Activated CD4-positive, alpha-beta T cell treated with anti-CD3 and anti-CD28 coated beads for 4 hours (primary cell): ENCODE measurements at places on chromosomes 16 and 17.

- DNase-seq = no peak
These were observed 1418.8 kb downstream of the CDH11 start for GRCh38 chr16:63702981-63703590.

DNA sequence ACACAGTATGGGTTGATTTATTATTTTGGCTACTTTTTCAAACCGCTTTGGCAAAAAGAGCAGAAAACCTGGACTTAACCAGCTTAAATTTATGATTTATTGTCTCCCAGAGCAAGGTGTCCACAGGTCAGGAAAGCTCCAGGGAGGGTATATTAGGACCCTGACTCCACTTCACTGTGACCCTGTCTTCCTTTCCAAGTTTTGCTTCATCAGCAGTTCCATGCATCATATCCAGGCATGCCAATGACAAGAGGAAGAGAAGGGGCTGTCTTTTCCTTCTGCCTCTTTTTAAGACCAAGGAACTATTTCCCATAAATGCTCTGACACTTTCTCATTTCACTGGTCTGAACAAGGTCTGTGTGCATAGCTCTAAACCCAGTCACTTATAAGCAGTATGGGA lies 316.8 kb downstream of the CA10 start:
- DNase-seq = no peak

DNA sequence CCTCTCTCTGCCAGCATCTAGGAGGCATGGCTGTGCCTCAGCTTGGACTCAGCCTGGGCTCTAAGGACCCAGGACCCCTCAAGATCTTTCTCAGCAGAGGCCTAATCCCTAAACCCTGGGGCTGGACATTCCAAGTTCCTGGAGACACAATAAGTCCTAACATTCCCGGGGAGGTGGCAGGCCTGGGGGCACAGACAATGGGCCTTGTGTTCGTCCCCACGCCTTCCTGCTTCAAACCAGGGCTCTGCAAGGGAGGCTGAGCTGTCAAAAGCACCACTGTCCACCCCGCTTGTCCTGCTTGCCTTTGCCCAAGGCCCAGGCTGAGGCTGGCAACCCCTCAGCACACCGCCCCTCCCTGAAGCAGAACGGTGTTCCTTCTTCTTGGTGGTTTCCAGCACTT lies 13.7 kb downstream of the SDK2 start:
- no peak for DNase-seq

GRCh38 chr17:38897176-38897575 lies 27.3 kb downstream of the LASP1 start:
- no peak for DNase-seq

DNA sequence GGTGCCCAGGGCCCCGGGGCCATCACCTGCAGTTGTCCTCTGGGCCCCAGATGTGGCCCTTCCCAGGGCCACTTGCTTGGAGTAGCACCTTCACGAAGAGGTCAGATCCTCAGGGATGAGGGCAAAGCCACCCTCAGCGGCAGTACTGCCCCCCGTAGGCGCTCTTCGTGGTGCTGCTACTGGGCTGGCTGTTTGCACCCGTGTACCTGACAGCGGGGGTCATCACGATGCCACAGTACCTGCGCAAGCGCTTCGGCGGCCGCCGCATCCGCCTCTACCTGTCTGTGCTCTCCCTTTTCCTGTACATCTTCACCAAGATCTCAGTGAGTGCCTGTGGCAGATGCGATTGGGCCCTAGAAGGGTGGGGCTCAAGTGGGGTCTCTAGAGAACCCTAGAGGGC lies 2.6 kb downstream of the SLC5A2 start:
- DNase-seq = no peak

DNA sequence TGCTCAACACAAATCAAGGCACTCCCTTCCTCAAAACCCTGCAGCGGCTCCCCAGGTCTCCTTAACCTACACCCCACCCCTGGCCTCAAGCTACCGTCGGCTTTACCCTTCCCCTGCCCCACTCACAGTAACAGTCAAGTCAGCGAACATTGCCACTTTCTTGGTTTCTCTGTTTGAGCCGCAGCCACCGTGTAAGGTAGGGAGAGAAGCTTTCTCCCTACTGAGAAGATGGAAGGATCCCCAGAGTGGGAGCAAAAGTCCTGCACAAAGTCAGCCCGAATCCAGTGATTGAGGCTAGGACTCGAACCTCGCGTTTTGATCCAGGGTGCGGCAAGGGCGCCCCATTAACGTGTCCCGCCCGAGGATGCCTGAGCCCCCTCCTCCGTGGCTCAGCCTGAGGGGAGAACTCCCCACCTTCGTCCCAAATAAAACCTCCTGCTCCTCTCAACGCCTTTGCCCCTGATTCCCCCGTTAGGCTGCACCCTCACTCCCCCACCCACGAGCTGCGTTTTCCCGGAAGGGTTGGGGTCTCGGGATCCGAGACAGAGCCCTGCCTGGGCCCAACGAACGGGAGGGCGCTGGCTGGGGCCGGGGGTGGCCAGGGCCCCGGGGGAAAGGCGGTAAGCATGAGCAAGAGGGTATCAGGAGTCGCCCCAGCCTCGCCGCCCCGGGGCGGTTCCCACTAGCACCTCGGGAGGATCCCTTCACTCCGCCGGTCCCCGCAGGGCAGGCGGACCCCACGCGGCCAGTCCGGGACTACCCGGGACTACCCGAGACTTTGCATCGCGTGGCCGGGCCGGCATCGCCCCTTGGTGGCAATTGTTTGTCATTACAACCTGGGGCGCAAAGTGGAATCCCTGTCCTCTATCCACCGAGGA lies 9.9 kb upstream of the NAGS start:
- peak; percentile 59 for DNase-seq

DNA sequence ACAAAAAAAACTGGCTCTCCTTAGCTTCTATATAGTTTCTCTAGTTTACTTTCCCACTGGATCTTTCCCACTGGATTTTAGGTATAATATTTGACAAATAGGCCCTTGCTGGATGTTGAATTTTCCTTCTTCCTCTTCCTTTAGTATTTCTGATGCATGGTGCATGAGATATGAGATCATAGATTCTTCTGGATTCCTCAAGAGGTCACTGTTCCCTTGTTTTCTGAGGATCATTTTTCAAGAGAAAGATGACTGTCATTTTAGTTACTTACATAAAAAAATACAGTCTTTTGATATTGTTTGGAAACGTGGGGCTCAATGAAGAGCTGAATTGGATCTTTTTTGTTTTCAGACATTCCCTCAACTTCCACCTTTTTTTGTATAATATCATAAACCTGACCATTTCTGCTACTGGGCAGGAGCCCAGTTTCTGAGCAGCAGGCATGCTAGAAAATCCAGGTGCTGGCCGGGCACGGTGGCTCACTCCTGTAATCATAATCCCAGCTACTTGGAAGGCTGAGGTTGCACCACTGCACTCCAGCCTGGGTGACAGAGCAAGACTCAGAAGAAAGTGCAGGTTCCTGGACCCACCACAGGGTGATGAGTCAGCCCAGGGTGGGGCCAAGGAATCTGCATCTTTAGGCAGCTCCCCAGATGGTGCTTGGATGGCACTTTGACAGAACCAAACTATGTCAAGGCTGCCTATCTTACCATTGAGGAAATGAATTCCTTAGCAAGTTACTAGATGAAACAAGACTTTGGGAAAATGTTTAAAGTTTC lies 70.3 kb downstream of the SDR42E1 start:
- DNase-seq = no peak

DNA sequence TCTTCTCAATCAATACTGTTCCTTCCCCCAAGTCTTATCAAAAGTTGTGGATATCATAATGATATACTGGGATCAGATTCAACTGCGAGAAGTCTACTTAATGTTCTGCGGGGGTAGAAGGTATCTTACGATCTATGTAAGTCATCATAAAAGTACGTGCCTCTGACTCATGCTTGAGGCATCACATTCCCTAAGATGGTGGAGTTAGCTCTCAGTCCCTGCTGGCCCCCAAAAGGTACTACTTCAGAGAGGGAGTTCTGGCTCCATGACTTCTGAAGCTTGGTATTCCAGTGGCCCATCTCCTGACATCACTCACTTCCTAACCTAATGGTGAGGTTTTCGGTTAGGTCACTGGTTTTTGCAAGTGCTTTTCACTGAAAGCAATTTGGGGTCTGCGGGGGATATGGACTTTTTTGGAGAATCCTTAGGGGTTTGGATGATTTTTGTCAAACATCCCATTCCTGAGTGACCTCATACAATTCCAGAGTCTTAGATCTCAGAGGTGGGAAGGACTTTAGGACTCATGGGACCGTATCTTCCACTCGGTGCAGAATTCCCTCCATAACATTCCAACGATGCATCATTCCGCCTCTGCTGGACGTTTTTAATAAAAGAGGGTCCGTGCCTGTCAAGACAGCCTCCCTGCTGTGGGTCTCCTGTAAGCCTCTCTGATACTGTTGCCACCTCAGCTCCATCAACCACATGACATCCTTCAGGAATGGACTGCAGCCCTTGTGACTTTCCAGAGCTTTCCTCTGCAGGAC lies 74.3 kb downstream of the DYNLRB2 start:
- DNase-seq = no peak

DNA sequence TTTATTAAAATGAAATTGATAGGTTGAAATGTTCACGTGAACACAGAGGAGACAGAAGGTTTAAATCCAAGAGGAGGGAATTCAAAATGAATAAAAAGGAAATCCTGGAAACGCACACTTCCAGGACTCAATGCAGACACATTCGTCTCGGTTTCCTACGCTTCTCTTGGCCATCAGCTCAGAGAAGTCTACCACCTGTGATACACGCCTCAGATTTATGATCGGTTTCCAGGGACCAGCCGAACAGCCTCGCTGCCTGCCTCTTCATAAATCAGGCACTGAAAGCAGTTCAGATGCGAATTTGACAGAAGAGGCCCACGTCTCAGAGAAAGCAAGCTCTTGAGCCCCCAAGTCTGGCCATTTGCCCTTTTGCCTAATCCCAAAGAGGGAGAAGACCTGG lies 125.5 kb upstream of the IRX3 start:
- no peak for DNase-seq

DNA sequence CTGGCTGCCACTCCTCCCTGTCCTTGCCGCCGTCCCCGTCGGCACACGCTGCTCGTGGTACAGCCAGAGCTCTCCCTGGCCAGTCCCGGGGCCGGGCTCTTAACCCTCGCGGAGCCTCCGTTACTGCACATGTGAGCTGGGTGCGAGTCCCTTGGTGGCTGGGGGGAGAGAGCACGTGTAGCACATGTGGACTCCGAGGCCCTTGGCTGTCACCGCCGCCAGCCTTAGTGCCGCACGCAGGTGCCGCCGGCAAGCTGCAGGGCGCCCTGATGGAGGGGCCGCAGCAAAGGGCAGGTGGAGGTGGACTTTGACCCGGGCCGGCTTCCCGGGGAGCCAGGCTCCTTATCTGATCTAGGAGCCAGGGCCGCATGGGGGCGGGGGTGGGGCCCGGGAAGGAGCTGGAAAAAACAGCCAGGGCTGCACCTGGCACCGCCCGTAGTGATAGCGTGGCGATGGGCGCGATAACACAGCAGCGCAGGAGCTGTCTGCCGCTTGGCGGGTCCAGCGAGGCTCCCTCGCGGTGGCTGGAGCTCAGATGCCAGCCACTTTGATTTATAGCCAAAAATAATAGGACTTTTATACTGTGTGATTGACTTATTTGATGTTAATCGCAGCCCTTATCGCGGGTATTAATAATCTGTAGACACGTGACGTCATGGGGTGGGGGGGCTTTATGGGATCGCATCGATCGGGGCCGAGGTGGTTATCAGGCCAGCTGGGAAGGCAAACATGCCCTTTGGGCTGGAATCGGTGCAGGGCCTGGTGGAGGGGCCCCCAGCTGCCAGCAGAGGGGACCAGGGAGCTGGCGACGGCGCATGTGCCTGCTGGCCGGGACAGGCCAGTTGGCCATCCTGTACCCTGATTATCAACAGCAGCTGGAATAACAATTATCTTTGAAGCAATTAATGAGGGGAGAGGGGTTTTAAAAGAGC lies 35.1 kb downstream of the ZFPM1 start:
- DNase-seq = no peak

- no peak for DNase-seq
These were observed 97.6 kb upstream of the CBX4 start for GRCh38 chr17:79936641-79937381.

DNA sequence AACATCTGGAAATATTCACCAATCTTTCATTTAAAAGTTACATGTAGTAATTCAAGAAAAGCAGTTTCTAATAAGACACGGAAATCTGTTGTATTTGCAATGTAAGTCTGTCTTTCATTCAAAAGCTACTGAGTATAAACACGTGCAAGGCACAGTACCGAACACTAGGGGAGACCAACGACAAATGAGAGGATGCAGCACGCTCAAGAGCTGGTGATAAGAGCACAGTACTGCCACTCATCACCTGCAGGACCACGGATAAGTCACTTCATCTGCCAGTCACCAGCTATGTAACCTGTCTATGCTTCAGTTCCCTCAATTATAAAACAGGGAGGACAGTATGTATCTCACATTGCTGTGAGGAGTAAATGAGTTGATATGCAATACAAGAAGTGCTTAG lies 67.1 kb downstream of the CLEC18A start:
- peak; percentile 8 for DNase-seq

DNA sequence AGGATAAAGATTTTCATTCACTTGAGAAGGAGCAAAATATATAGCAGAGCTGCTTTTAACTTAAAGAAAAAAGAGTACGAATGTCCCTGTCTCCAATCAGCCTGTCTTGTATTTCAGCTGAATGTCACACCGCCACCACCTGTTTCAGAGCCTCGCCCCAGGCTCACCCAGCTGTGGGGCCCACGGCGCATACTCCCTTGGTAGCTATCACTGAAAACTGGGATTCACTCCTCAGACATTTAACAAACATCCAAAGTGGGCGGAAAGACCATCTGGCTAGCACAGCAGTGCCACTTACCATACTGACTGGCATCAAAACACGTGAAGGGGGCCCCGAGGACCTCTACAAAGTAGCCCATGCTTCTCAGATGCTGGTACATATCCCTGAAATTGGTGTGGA lies 25.4 kb upstream of the SLC38A8 start:
- DNase-seq = no peak

DNA sequence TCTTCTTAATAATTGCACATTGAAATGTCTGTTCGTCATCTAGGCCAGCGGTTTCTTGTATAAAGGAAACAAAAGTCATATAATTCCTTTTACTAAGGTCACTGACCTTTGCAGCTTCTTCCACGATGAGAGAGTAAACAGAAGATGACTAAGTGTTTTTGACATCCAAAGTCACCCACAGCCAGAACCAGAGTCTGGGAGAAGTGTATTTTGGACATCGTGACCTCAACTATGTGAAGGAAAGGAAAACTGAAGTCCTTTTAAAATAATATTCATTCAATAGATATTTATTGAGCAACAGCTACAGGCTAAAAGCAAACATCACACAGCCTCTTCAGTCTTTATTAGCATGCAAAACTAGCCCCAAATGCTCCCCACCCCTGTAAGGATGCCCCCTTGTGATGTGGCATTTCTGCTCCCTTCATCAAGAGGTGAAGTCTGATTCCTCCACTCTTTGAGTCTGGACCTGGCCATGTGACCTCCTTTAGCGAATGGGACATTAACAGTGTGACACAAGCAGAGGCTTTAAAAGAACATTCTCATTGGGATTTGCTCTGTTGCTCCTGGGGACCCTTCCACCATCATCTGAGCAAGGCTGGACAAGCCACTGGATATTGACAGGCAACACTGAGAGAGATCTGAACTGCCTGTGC lies 8.1 kb upstream of the PMP22 start:
- no peak for DNase-seq

DNA sequence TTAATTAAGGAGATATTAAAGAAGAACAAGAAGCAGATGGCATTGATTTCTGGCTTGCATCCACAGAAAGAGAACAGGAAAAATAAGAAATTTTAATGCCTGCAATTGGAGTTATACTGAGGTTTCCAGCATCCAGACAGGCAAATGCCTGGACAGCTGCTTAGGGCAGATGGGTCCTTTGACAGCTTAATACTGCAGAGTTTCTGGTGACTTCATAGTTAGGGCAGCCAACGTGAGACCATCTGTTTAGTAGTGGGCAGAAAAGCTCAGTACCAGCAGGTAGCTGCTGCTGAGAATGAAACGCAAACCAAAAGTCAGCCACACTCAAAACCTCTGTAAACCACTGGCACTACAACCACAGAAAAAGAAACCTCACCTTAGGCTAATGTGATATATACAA lies 109.8 kb downstream of the CDK5R1 start:
- no peak for DNase-seq
